Mucosa of descending colon (tissue), 3 donors: ENCODE measurements at places on chromosomes 2 and 18.

GRCh38 chr2:112539306-112539705, 3.0 kb upstream of the POLR1B start:
- no peak for DNase-seq

DNA sequence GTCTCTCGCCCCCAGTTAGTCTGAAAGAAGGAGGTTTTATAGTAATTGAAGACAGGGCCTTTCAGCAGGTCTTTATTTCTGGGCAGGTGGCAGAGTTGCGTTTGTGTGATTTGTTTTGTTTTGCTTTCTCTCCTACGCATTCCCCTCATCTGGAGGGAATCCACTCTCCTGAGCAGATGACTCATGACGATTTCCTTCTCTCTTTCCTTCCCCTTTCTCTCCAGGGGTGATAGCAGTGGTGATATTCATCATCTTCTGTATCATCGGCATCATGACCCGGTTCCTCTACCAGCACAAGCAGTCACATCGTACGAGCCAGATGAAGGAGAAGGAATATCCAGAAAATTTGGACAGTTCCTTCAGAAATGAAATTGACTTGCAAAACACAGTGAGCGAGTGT, 888.8 kb downstream of the CNTNAP5 start:
- DNase-seq: no peak

DNA sequence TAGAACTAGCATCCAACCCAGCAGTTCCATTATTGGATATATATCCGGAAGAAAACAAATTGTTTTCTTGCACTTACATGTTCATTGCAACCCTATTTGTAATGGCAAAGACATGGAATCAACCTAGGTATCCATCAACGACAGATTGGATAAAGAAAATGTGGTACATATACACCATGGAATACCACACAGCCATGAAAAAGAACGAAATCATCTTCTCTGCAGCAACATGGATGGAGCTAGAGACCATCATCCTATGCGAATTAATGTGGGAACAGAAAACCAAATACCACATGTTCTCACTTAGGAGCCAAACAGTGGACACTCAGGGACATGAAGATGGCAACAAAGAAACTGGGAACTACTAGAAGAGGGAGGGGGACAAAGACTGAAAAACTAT, 352.7 kb downstream of the CDH2 start:
- no peak for DNase-seq

DNA sequence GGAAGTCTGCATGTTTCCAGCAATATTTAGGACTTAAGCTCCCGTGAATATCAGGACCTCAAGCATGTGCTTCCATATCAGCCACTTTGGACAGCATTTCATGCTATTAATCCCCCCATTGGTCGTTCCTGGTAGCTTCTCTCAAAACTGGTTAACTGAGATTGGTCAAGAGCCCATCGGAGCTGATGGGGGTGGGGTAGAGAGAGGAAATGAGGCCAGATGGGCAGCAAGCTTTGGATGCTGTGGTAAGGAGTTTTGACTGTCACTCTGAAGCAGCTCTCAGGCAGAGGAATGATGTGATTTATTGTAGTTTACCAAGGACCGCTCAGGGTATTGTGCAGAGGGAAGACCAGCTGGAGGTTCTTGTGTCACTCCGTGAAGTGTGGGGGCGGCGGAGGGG, 81.8 kb downstream of the FAM168B start:
- no peak for DNase-seq

DNA sequence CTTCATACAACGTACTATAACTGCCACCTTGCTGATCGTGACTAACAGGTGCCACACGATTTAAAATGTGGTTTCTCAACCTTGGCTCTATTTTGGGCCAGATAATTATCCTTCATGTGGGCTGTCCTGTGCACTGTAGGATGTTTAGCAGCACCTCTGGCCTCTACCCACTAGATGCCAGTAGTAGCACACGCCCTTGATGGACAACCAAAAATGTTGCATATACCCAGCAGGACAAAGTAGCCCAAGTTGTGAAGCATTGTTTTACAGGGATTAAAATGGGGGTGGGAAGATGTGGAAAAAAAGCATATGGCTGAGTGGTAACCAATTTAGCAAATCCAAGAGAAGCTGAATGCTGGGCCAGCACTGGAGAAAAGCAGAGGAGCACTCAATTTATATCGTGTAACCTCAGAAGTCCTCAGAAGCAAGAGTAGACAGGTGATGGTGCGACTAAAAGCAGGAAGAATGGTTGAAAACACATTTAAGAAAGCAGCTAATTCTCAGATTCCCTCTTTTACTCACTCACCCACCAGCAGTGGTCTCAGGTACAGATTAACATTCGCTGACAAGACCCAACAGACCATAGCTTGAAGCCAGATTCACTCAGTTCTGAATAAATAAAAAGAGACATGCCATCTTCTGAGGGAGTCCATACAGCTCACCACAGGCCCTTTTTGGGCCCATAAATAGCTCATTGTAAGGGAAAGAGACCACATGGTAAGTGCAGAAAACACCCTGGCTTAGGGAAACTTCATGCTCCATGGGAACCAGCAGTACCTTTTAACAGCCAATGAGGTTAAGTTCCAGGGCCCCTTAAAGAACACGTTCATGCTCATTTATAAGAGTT, 50.6 kb downstream of the RAPH1 start:
- no peak for DNase-seq

- no peak for DNase-seq
These were observed 82.1 kb downstream of the TMEM163 start for GRCh38 chr2:134636714-134637113.

DNA sequence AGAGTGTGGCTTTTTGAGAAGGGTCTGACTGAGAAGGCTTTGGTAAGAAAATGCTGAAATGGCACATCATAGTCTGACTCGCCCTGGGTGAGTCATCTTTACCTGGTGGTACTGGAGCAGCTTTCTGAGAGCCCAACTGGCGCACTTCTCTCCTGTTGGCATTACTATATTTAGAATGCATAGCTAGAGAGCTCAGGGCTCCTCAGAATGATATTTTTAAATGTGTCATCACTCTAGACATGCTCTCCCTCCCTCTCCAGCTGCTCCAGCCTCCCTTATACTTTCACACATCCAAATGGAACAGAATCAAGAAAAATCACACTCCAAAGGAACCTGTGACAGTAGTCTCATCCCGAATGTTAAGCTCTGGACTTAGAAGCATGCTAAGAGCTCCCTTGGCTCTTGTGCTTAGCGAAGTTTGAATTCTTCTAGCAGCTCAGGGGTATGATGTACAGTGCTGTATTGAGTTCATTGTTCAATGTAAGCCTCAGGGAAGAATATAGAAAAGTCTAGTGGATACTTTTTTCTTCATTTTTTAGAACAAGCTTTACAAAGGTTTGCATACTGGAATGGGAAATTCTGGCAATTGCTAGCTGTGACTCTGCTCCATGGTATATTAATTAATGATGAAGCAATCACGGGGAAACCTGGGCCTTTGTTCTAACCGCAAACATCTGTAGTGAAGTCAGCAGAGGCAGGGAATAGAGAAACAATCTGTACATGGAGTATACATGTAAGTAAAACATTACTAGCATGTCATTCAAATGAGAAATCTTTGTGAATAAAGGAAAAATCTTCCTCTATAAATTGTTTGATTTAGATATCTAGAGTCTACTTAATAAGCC, 751.2 kb upstream of the NRXN1 start:
- no peak for DNase-seq

DNA sequence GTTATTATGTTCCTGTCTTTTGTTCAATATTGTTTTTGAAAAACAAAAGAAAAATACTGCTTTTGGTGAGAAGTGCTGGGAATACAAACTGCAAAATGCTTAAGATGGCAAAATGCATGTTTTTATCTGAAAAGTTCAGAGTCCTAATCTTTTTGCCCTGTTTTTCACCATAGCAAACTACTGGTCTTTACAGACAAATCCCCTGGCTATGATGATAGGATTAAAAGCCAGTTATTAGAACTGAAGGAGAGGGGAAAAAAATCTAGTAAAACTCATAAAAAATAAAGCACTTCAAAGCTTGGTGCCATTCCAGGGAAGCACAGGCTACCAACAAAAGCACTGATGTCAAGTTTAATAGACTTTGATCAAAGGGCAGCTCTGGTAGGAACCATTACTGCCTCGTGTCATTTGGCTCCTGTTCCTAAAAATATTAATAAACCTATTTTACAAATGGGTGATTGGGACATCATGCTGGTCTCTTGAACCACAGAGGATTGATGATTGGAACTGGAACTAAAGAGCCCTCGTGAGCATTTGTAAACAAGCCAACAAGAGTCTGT, 194.7 kb downstream of the RAB3GAP1 start:
- no peak for DNase-seq

GRCh38 chr2:219664944-219665343, 37.5 kb downstream of the SLC4A3 start:
- no peak for DNase-seq

DNA sequence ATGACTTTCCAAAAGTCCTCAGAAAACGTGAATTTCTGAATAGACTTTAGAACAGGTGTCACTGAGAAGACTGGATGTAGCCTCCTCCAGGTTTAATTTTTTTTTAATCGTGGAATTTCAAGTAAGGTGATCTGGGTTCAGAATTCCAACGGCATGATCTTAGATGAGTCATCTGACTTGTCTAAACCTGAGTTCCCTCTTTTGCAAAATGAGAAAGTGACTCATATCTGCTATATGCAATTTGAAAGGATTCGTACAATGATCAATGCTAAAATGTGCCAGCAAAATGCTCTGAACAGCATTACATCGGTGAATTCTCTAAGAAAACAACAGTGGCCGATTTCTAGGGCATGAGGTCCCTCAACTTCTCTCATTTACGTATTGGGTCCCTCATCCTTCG, 69.1 kb upstream of the ZNF516 start:
- DNase-seq: no peak
